Activated T-helper 1 cell treated with anti-CD3 and anti-CD28 coated beads, Interleukin-2, amount 50 U/mL, for 16 hours (primary cell): ENCODE measurements at places on chromosomes 6 and 20.

GRCh38 chr6:78192057-78192456, 539.2 kb downstream of the MEI4 start:
- DNase-seq = no peak

DNA sequence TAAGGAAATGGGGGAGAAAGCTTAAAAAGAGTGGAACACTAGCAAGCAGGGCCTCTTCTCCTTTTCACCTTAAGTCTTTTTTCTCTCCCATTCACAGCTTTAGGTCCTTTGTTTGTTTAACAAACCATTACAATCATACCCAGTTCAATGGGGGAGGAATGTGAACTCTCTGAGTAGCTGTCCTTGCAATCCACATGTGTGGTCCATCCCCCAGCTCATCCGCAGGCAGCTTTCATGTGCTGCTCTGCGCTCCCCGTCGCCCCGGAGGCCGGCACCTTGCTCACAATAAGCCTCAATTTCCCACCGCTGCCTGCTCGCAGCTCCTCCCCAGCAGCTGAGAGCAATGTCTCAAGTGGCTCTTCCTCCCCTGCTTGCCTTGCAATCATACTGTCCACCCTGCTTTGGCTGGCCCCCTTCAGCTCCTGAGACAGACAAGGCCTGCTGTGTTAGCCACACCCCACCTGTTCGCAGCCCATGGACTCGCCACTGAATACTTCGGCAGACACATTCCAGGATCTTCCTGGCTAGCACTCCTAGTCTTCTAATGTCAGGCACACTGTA, 49.1 kb downstream of the PLAGL1 start:
- DNase-seq = no peak

DNA sequence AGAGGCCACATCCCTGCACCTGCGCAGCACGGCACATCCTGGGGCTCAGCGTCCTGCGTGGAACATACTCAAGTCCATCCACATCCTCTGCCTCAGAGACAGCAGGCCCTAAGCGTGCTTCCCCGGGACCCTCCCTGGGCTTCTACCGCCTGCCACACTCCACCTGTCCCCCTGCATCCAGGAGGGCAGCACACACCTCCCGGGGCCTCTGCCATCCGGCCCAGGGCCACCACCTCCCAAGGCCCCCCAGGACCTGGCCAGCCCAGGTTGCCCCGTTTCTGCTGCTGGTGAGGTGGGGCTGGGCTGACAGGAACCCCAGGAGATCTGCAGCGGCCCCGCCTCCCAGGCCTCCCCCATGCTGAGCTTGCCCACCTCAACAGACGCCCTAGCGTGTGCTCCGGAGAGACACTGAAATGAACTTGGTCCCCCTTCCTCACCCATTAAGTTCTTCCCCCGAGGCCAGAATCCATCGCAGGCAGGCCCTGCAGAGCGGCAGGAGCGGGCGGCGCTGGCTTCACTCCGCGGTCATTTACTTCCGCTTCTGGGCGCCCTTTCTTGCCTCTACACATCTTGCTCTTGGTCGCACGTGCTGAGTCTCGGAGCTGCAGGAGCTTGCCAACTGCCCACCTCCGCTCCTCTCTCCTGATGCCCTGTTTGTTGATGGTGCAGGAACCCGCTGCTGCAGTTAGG, 235.3 kb downstream of the TAF4 start:
- no peak for DNase-seq

GRCh38 chr6:47852727-47853126, 70.9 kb downstream of the OPN5 start:
- no peak for DNase-seq

GRCh38 chr6:36339146-36339545, 2.5 kb upstream of the BNIP5 start:
- DNase-seq = no peak

GRCh38 chr20:25079171-25079570, 2.8 kb downstream of the VSX1 start:
- no peak for DNase-seq

GRCh38 chr6:64776359-64776758, 930.7 kb downstream of the EYS start:
- no peak for DNase-seq

DNA sequence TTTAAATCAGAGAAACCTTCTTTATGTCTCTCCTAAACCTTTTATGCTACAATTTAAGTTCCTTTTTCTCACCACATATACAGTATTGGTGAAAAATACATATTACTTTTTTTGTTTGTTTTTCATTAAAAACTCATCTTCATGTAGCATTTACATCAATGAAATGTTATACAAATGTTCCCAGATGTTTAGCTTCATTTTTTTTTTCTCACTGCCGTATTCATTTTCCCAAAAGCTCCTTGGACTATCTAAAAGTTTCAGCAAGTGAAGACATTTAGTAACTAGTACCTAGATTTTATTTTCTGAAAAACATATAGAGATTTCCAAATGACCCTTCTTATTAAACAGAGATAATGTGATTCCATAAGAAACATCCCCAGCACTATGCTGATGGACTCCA, 128.9 kb downstream of the BMP5 start:
- no peak for DNase-seq

- DNase-seq = no peak
These were observed 4.4 kb upstream of the FLRT3 start for GRCh38 chr20:14341801-14342200.

DNA sequence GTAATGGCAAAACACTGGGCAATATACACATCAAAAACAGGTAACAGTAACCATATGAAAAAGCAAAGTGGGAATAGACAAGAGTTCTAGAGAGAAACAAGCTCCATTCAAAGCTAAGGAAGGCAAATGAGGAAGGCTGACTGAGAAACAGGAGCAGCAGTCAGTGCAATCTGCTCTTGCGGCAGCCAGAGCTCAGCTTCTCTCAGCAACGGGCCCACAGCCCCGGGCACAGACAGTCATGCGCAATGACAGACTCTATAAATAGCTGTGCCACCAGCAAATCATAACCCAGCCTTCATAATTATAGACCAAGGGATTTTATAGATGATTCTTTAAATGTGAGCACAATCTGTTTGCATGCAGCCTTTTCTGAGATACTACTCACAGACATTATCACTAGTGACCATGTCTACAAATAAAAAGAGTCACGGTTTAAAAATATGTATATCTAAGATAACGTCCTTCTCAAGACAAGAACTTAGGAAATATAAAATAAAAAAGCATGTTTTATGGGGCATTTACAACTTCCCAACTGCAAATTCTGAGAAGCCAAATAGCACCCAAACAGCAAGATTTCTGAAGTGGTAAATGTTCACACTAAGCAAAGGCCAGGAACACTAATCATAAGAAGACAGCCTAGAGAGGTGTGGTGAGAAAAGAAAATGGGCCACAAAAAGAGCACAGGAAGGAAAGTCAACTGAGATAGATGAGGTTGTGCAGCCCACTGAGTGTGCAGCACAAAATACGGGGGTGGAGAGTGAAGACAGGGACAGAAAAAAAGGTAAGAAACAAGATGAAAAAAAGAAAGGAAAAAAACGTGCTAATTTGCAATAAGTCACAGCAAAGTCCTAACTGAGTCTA, 39.9 kb upstream of the BEND6 start:
- no peak for DNase-seq

- no peak for DNase-seq
These were observed 330.3 kb downstream of the CDH4 start for GRCh38 chr20:61582196-61582923.

- DNase-seq = no peak
These were observed 4.0 kb upstream of the ZNF217 start for GRCh38 chr20:53597521-53598120.

- no peak for DNase-seq
These were observed 54.2 kb downstream of the QKI start for GRCh38 chr6:163468738-163469137.

DNA sequence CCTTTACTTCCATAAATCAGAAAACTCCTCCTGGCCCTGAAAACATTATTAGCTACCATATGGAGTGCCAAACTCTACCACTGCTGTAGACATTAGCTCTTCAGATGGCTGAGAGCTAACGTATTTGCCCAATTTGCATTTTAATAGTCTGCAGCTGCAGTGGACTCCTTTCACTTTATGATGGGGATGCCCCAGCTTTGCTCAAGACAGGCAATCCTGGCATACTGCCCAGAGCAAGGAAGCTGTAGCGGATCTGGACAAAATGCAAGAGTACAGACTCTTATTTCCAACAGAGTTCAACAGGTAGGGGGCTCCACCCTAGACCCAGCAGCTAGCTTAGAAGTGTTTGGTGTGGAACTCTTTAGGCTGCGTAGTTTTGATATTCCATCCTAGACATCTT, 246.7 kb downstream of the FOXC1 start:
- DNase-seq = no peak

- no peak for DNase-seq
These were observed 247.0 kb downstream of the ATXN1 start for GRCh38 chr6:16514249-16514648.

GRCh38 chr6:14258695-14259593, 141.4 kb downstream of the CD83 start:
- DNase-seq = no peak

GRCh38 chr6:109060571-109060970, 34.1 kb downstream of the SESN1 start:
- no peak for DNase-seq

DNA sequence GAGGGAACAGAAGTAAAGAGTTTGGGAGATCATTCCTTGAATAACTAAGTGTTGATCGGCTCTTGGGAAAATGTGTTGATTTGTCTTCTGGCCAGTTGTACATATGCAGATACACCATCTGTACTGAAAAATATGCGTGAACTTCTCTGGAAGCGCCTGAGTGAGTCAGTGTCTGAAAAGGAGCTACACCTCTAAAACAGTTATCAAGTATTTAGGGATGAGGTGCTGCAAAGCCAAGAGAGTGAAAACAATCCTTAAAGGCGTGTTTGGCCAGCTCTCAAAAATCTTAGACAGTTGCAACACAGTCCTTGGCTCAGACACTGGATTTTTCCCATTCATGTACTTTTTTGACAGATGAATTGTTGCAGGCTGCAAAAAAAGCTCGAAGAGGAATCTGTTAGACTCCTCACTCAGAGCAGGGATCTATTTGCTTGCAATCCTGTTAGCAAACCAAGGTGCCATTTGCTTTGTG, 61.3 kb downstream of the BMP6 start:
- DNase-seq = no peak

- no peak for DNase-seq
These were observed 9.2 kb upstream of the DEFB110 start for GRCh38 chr6:50030777-50031562.

DNA sequence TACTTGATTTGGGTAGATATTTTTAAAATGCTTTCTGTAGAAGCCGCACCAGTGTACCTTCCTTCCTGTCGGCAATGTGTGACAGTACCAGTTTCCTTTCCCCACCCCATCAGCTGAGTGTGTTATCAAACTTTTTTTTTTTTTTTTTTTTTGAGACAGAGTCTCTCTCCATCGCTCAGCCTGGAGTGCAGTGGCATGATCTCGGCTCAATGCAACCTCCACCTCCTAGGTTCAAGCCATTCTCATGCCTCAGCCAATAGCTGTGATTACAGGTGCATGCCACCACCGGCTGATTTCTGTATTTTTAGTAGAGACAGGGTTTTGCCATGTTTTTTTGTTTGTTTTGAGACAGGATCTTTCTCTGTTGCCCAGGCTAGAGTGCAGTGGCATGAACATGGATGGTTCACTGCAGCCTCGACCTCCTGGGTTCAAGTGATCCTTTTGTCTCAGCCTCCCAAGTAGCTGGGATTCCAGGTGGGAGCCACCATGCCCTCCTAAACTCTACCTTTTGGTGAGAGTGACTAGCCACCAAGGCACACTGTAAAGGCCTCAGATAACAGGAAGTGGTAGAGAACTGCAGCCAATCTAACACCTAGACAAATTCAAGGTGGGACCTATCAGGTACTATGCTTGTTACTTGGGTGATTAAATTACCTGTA, 26.5 kb upstream of the ZBTB22 start:
- DNase-seq = peak; percentile 32

DNA sequence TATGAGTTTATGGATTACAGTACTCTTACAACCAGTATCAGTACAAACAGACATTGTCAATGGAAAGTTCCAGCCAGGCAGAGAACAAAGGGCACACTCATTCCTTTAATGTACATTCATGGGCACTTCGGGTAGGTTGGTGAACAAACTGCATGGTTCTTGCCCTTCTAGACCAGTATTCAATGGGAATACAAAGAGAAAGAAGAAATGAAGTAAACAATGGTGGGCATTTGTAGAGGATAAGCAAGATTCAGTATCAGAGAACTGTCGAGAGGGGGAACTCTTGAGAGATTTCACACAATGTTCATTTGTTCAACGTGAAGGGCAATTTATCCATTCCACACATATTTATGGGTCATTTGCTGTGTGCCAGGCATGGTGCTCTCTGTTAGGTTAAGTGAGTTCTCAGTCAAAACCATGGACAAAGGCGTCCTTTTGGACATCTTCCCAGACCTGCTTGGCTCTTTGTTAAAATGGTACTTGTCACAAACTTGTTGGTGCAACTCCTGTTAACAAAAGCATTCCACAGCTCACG, 714.8 kb downstream of the DHX35 start:
- DNase-seq = no peak

GRCh38 chr6:108875161-108875555, 26.9 kb downstream of the ARMC2 start:
- no peak for DNase-seq

DNA sequence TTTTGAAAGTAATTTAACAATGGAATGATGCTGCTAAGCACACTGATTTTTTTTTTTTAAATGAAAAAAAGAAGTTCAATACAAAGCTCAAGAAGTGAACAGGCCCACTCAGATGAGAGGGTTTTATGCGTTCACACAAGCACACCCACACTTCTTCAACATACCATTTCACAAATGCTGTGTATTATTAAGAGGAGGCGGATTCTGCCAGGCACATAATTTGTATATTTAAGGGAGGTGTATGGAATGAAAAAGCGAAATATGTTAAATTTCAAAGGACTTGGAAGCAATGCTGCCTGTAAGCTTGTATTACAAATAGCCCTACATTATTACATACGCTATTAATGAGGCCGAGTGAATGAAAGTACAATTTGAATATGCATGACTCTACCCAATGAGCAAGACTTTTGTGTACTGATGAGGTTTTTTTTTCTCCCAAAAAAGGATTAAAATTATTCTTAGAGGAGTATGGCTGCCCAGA, 123.9 kb downstream of the INSM1 start:
- no peak for DNase-seq

DNA sequence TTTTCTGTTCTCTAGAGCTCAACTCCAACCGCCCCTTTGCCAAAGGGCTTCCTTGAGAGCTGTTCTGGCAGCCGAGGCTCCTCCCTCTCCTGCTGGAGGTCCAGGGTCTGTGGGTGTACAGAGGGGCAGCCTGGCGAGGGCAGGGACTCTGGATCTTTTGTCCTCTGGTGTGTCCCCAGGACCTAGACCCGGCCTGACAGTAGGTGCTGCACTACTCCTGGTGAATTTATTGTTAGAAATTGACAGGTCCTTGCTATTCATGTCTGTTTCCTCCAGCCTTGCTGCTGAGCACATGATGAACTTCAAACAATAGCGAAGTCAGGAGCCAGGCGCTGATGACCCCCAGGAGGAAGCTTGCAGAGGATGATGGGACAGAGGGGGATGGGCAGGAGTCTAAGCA, 234.7 kb upstream of the SULF2 start:
- no peak for DNase-seq

GRCh38 chr6:71222671-71223070, 65.9 kb upstream of the OGFRL1 start:
- no peak for DNase-seq
